Fibroblast of skin of right quadriceps (primary cell): ENCODE measurements at places on chromosomes 16 and 17.

DNA sequence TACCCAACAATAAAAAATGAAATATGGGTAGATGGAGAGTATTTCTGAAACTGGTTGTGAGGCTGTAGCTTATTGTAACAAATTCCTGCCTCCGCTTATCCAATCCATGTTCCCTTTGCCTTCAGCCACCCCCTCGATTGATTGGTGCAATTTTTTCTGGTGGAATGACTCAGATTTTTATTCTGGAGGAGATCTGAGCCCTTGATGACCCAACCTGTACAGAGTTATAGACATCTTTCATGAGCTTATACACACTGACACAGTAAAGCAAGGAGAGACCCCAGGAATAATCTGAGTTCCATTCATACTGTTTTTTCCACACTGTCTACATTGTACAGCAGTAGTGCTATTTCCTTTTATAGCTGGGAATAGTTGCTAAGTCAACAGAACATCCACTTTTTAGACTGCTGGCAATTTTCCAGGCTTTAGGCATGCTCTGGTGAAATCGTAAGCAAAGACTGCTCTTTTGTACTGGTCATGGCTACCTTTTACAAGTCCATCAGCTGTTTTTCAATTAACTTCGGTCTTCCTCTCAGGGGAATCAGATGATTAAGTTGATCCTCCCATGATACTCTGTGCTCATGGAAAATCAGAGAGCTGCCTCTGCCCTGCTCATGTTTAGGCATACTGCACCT, 30.1 kb downstream of the CCL4 start:
- DNase-seq = no peak

- no peak for DNase-seq
These were observed 536 bp downstream of the SLC38A10 start for GRCh38 chr17:81294512-81295030.

DNA sequence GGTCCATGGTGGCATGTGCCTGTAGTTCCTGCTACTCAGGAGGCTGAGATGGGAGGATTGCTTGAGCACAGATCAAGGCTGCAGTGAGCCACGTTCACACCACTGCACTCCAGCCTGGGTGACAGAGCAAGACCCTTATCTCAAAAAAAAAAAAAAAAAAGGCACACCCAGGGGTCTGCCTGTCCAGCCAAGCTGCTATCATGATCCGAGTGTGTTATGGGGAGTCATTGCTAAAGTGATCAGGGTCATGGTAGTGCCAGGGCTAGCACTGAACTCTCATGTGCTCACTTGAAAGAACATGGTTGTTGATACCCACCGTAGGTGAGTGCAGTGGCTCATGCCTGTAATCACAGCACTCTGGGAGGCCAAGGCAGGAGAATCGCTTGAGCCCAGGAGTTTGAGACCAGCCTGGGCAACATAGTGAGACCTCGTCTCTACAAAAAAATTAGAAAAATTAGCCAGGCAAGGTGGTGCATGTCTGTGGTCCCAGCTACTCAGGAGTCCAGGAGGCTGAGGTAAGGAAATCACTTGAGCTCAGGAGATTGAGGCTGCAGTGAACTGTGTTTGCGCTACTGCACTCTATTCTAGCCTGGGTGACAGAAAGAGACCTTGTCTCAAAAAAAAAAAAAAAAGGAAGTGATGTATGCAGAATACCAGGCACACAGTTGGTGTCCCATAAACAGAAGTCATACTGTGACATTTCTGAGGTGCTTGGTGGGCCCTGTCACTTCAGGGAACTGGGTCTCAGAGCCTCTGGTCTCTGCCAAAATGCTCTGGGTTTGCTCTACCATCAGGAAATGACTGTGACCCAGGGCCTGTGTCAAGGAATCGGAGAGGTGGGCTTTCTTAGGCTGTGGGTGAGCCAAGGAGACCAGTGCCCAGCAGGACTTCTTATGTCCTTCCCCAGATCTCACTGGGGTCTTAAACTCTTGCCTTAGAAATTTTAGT, 2.2 kb downstream of the PRM1 start:
- no peak for DNase-seq

DNA sequence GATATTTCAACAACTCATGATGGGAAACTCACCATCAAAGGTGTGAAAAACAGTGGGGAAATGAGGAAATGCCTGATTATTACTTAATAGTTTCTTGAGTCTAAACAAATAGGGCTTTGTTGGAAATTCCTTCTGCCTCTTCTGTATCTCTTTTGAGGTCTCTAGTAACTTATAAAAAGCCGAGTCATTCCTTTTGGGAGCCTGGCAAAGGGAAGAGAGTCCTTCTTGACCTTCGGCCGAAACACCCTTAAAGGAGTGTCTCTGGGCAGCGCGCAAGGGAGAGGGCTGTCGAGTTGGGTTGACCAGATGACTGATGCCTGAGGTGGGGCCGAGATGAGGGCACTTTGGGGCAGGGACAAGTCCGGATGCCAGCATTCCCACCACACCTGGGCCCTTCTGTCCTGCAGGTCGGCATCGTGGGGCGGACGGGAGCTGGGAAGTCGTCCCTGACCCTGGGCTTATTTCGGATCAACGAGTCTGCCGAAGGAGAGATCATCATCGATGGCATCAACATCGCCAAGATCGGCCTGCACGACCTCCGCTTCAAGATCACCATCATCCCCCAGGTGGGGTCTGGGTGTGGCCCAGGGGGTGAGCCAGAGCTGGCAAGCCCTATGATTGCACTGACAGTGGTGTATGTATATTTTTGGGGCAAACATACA, 89.2 kb downstream of the ABCC6 start:
- DNase-seq = no peak

- DNase-seq = peak; percentile 89
These were observed 35.3 kb downstream of the SOCS3 start for GRCh38 chr17:78324391-78325075.

GRCh38 chr16:75265911-75266701, 14.7 kb upstream of the BCAR1 start:
- DNase-seq = peak; percentile 59

DNA sequence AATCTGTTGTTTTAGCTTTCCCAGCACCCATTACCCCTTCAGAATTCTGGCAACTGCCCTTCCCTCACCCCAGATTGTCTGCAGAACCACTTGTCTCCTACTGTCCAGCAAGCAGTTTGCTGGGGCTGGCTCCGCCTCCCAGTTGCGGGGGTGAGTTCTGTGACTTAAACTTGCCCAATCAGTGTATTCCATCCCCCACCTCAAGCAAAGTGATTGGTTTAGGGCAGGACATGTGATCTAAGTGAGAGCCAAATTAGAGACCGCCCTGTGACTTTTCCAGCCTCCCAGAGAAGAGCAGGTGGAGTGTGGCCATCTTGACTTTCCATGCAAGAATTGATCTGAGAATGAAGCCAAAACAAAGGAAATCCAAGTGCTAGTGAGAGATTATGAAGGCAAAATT, 22.7 kb upstream of the SRCIN1 start:
- DNase-seq = no peak

GRCh38 chr17:47801176-47801765, 20.3 kb downstream of the OSBPL7 start:
- no peak for DNase-seq

DNA sequence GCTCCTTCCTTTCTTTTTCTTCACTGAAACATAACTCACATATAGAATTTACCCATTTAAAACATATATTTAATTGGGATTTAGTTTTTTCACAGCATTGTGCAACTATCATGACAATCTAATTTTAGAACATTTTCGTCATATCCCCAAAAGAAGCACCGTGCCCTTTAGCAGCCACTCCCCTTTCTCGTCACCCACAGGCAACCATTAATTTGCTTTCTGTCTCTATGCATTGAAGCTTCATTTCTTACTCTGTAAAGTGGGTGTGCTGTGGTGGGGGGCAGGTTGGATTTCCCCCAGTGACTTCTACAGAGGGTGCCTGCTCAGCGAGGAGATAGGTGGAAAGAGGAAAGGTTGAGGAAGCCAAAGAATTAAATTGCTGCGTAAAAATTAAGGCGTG, 35.8 kb downstream of the MRC2 start:
- no peak for DNase-seq

DNA sequence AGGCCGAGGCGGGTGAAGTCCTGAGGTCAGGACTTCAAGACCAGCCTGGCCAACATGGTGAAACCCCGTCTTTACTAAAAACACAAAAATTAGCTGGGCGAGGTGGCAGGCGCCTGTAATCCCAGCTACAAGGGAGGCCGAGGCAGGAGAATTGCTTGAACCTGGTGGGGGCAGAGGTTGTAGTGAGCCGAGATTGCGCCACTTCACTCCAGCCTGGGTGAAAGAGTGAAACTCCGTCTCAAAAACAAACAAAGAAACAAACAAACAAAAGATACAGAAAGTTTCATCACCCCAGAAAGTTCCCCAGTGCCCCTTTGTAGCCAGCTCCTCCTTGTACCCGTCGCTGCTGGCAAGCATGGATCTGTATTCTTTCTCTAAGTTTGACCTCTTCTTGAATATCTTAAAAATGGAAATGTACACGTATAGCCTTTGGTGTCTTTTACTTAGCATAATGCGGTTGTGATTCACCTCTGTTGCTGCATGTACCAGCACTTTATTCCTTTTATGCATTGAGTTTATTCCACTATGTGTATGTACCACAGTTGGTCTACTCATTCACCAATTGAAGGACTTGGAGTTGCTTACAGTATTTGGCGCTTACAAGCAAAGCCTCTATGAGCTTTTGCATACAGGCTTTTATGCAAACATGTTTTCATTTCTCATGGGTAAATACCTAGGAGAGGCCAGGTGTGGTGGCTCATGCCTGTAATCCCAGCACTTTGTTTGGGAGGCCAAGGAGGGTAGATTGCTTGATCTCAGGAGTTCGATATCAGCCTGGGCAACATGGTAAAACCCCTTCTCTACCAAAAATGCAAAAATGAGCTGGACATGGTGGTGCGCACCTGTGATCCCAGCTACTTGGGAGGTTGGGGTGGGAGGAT, 87.5 kb upstream of the CLEC18A start:
- no peak for DNase-seq

- DNase-seq = no peak
These were observed 3.9 kb downstream of the CRHR1 start for GRCh38 chr17:45788057-45788456.

DNA sequence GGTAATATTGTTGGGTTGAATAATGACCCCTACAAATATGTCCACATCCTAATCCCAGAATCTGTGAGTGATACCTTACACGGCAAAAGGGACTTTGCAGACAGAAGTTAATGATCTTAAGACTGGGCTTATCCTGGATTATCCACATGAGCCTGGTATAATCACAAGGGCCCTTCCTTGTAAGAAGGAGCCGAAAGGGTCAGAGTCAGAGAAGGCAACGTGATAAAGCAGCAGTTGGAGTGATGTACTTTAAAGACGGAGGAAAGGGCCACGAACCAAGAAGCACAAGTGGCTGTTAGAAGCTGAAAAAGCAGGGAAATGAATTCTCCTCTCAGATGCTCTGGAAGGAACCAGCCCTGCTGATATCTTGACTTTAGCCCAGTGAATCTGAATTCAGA, 137.8 kb downstream of the UTP18 start:
- DNase-seq = no peak

- no peak for DNase-seq
These were observed 22.3 kb upstream of the CDC6 start for GRCh38 chr17:40265337-40265736.

DNA sequence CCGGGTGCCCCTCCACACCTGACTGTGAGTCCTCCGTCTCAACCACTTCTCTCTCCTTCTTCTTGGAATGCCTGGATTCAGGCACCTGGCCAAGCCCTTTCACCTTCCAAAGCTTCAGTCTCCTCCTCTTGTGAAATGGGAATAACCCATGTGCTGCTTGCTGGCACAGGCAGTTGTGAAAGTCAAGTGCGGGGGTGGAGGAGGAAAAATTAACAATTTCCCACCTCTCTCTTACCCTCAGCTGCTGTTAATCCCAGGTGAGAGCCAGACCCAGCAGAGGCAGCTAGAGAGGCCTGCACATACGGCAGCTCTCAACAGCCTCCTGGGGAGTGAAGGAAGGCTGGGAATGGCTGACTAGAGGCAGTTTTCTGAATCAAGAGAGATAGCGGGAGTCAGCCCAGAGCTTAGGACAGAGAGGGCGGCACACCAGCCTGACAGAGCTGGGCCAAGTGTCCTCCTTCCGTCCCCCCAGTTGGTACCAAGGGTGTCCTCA, 77.9 kb upstream of the LGALS9 start:
- no peak for DNase-seq

DNA sequence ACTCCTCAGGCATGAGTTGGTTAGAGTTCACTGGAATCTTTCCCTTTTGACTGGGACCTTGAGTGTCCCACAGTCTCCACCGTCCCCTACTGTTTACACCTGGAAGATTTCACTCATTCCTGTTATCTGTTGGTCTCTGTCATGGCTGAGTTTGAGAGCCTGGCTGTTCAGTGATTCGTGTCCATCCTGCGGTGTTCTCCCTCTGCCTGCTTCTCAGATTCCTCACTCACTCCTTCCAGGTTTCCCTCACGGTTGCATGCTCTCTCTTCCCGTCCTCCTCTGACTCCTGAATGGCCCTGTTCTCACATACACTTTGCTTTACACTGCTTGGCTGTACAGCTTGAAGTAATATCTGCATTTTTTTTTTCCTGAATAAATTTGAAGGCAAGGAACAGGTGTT, 24.5 kb downstream of the OR1D5 start:
- DNase-seq = no peak
